ENCODE measurements at places on chromosomes 4 and X. TPM values are rescaled to one million over a fixed set of nuclear protein-coding genes. Genes with fewer than 3 reads are reported as not detected.

DNA sequence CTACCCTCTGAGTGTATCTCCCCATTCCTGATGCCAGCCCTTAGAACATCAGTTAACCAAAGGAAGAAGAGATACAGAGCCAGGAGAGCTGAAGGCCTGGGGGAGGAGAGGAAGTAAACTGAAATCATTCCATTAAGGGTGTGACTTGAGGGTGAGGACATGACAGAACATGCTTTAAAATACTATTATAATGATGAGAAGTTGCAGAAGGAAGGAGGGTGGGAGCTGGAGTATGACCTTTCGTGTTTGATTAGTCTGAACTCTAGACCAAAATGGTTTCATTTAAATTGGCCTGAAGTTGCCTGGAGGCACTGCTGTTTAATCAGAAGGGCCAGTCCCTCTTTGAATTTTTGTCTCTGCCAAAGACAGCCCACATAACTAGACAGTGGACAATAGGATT, 11.4 kb downstream of the INTS6L start:
- no peak overlapping the region for H3K4me3 ChIP-seq
- no peaks in the 10 kb centered on the region for H3K36me3 ChIP-seq
- H3K4me1 ChIP-seq = peaks cover 10% of the 10 kb centered on the region
- H3K27me3 ChIP-seq = no peaks in the 10 kb centered on the region
- no peak overlapping the region for H3K27ac ChIP-seq

DNA sequence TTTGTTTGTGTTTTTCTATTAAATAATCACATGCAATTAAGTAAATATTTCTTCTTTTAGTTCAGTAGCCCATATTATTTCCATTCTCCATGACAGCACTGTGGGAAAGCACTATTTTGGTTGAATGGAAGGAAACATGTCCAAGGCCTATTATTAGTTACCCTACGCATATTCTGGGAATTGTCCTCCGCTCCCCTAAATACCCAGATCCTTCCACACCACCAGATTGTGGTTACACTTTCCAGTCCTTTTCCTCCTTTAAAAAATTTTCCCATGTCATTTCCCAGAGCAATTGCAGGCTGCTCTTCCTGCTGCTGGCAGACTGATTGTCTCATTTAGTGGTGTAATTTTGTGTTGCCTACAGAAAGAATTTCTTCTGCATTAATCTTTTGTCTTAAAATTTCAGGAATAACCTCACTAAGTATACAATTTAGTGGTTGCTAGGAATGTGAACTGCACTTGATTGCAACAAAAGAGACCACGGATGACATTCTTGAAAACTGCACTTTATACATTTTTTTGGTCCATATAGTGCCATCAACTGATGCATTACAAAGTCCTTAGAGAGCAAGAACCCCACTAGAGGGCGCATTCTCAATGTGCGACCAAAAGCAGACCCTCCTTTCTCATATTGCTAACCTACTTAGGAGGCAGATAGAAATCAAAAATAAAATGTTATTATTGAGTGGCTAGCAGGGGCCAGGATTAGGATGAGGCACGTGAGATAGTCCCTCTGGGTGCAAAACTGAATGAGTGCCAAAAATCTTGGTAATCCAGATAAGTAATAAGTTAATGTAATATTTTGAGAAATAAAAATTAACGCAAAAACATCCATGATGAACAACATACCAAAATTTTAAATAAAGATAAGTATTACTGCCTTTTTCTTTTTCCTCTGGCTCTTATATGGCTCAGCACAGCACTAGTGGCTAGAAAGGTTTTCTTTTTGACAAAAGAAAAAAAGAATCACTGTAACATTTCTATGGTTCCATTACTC, 98.8 kb upstream of the IQCM start:
- no peak overlapping the region for H3K4me3 ChIP-seq
- DNase-seq = peak; percentile 30
- no peaks in the 10 kb centered on the region for H3K27me3 ChIP-seq
- no peaks in the 10 kb centered on the region for H3K36me3 ChIP-seq
- H3K4me1 ChIP-seq = no peaks in the 10 kb centered on the region

GRCh38 chr4:182215148-182215547, 28.1 kb upstream of the TENM3 start:
- H3K36me3 ChIP-seq = no peaks in the 10 kb centered on the region
- H3K4me3 ChIP-seq = no peak overlapping the region
- H3K27ac ChIP-seq = no peak overlapping the region
- no peak for DNase-seq
- no peaks in the 10 kb centered on the region for H3K27me3 ChIP-seq

- H3K27me3 ChIP-seq = no peaks in the 10 kb centered on the region
- no peaks in the 10 kb centered on the region for H3K4me1 ChIP-seq
- no peak overlapping the region for H3K27ac ChIP-seq
- H3K4me3 ChIP-seq = no peak overlapping the region
- no peaks in the 10 kb centered on the region for H3K36me3 ChIP-seq
- no peak for DNase-seq
Observed at GRCh38 chrX:68978655-68979054, 149.8 kb downstream of the EFNB1 start.

DNA sequence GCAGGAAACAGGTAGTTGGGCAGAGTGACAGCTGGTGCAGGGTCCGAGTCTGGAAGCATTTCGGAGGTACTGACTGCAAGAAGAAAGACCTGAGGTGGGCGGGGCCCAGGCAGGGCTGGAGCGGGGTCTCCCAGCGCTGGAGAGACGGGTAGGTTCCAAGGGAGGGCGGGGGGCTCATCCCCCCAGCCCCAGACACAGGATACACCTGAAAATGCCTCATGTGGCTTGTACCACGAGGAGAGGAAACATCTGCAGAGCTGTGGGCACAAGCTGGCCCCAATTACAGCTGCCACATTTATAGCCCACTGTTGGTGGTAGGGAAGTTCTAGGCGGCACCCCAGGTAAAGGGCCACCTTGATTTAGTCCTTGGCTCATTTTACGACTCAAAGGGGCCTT, 38.0 kb downstream of the ELF4 start:
- peaks cover 10% of the 10 kb centered on the region for H3K36me3 ChIP-seq
- H3K4me1 ChIP-seq = no peaks in the 10 kb centered on the region
- DNase-seq = no peak

DNA sequence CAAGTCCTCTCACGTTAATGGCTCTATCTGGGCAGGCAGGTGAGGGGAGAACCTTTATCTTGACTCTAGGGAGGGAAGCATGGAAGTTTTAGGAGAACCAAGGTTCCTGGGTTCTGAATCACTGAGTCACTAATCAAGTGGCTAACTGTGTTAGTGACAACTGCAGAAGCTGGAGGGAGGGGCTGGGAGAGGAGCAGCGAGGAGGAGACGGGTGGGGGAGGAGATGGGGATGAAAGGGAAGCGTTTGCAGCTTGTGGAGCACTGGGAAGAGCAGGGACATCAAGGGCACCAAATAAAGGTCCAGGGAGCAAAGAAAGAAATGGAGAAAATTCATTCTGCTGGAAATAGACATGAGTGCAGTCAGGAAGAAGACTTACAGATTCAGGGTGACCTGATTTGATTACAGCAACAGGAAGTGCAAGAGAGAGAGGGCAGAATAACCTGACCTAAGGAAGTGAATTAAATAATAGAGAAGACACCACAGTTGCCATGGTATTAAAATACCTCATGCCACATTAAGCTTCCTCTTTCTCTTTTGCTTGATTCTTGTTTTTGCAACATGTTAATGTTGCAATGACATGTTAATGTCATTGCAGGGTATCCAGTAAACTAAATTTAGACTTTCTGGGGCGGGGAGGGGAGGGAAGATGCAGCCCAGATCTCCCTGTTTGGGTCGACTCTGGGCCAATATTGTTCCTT, 4.5 kb upstream of the SETD7 start:
- no peaks in the 10 kb centered on the region for H3K36me3 ChIP-seq
- peak; percentile 43 for DNase-seq
- peaks cover 7% of the 10 kb centered on the region for H3K4me1 ChIP-seq
- peak overlapping the region; percentile 32 for H3K27ac ChIP-seq

DNA sequence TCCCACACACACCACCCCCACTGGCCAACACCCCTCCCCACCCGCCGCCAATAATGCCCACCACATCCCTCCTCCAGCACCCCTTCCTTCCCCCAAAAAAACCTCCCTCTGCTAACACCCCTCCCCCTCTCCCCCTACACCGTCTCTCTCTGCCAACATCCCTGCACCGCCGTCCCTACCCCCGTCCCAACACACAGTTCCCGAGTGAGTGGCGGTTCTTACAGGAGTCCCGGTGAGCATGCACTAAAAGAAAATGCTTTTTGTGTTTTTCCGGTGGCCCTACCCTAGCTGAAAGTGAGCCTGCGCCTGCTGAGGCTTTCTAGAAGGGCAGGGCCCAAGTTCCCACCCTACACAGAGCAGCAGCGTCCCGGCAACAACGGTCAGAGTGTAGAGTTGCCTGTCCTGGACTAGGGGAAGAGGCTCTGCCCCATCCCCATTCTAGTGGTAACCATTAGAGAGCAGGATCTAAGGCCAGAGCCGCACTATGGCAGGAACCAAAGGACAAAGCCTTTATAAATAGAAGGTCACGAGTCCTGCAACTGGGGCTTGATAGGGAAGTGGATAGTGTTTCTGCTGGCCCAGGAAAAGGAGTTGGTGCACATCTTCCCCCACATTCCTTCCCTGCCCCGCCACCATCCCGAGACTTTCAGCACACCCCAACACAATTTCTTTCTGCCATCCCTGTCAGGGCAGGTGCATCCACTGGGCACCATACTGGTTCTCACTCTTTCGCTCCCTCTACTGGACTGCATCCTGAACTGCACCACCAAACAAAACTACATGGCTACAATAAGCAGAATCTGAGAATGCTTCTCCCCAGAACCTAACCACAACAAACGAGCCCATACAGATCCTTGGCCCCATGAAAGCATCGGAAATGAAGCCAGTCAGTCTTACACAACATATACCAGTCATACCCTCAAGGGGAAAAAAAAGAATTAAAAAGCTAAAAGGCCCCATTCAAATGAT, 78.1 kb upstream of the PAGE3 start:
- no peaks in the 10 kb centered on the region for H3K4me1 ChIP-seq
- no peak overlapping the region for H3K27ac ChIP-seq
- H3K36me3 ChIP-seq = no peaks in the 10 kb centered on the region
- no peak for DNase-seq

DNA sequence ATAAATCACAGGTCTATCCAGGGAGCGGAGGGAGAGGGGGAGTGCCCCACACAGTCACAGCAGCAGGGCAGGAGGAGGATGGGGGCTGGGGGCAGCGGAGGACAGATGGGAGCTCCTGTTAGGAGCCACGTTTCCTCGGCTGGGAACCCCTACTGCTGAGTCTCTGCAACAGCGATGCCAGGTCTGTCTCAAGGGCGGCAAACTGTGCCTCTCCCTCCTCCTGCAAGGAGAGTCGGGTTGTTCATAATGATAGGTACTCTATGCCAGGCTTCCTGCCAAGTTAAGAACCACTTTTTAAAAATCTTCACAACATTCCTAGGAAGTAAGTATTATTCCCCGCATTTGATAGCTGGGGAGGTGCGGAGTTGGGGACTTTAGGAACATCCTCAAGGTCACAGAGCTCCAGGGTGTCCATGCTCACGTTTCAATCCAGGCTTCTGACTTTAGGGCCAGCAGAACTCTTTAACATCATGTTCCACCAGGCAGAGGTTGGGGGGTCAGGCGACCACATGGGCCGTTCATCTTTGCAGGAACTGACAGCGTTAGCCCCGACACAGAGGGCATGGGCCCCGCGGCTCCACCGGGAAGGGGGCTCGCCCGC, 98.3 kb upstream of the MAML3 start:
- no peaks in the 10 kb centered on the region for H3K27me3 ChIP-seq
- H3K36me3 ChIP-seq = no peaks in the 10 kb centered on the region
- H3K4me3 ChIP-seq = peak overlapping the region; percentile 77
- H3K27ac ChIP-seq = peak overlapping the region; percentile 91

- H3K4me3 ChIP-seq = no peak overlapping the region
- no peaks in the 10 kb centered on the region for H3K4me1 ChIP-seq
- no peak overlapping the region for H3K27ac ChIP-seq
- DNase-seq = no peak
- H3K36me3 ChIP-seq = no peaks in the 10 kb centered on the region
Observed at GRCh38 chr4:65014078-65014477, 604.8 kb upstream of the TECRL start.

GRCh38 chr4:7358100-7358735, 76.5 kb downstream of the PSAPL1 start:
- peak; percentile 68 for DNase-seq
- H3K4me3 ChIP-seq = no peak overlapping the region
- H3K36me3 ChIP-seq = no peaks in the 10 kb centered on the region
- peaks cover 27% of the 10 kb centered on the region for H3K4me1 ChIP-seq

DNA sequence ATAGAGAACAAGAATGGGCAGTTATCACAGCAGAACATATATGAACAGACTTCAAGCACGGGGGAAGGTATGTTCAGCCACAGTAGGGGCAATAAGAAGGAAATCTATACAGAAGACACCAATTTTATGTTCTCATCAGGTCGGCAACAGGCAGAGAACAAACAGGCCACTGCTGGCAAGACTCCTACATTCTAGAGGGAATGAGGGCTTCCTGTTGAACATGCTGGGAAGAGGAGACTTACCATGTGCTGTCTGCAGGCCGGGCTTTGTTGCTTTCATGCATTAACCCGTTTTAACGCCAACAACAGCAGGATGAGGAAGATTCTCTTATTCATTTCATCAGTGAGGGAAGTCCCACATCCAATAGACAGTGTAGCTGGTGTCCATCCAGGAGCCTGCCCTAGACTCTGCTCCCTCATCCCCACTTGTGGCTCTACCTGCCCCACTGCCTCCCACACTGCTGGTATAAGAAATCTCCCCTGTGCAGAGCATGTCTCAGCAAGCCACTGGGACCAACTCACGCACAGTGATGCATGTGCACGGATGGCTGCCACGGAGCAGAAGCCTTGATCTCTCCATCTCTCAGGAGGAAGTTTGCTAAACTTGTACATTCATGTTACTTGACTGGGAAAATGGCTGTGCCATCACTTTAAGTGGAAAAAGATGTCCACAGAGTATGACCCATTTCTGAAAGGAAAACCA, 84.5 kb downstream of the ACOX3 start:
- no peak overlapping the region for H3K4me3 ChIP-seq
- DNase-seq = no peak
- H3K27me3 ChIP-seq = no peaks in the 10 kb centered on the region
- no peaks in the 10 kb centered on the region for H3K36me3 ChIP-seq

The HELT gene
- polyA plus RNA-seq = not detected

The PNPLA4 gene
- polyA plus RNA-seq = 15.0 TPM

The NEUROG2 gene
- not detected for polyA plus RNA-seq

The DRP2 gene
- 0.04 TPM for polyA plus RNA-seq

The TRIML2 gene
- not detected for polyA plus RNA-seq

The ASB11 gene
- polyA plus RNA-seq = 14.5 TPM
